ENCODE measurements at places on chromosomes 7 and 10. TPM values are rescaled to one million over a fixed set of nuclear protein-coding genes. Genes with fewer than 3 reads are reported as not detected.

DNA sequence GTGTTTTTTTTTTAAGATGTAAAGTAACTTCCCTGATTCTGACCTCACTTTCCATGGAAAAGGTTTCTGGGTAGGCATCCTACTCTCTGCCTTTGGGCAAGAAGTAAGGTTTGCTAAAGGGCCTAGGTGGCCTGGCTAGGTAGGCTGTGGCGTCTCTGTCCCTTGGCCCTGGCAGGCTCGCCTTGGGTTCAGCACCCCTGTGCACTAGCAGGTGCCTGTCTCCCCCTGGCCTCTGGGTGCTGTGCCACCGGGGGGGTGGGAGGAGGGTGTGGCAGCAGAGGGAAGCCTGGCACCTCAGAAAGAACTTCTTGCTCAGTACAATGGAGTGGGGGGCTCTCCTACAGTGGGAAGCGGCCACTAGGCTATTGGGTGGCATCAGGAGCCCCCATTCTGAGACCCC is 14.0 kb downstream of the TECPR1 start:
- H3K27ac ChIP-seq, result no peak overlapping the region
- H3K4me3 ChIP-seq, result no peak overlapping the region
- peaks cover 33% of the 10 kb centered on the region for H3K36me3 ChIP-seq
- no peak for DNase-seq

GRCh38 chr10:70847659-70848360 is 32.1 kb downstream of the SGPL1 start:
- no peaks in the 10 kb centered on the region for H3K4me1 ChIP-seq
- H3K4me3 ChIP-seq, result no peak overlapping the region
- H3K36me3 ChIP-seq, result peaks cover 15% of the 10 kb centered on the region
- DNase-seq, result no peak
- no peak overlapping the region for H3K27ac ChIP-seq
- no peaks in the 10 kb centered on the region for H3K27me3 ChIP-seq

The UBE2H gene
- 43.8 TPM for total RNA-seq

The CCDC3 gene
- total RNA-seq, result not detected

The GNGT1 gene
- total RNA-seq, result not detected

The AVL9 gene
- 39.1 TPM for total RNA-seq

- no peak overlapping the region for H3K4me3 ChIP-seq
- H3K4me1 ChIP-seq, result no peaks in the 10 kb centered on the region
- DNase-seq, result no peak
These were observed 306.7 kb downstream of the GPR158 start for GRCh38 chr10:25481467-25481866.

The PTPRZ1 gene
- total RNA-seq, result not detected

GRCh38 chr10:88270061-88270808 is 312.9 kb downstream of the RNLS start:
- H3K27me3 ChIP-seq, result no peaks in the 10 kb centered on the region
- peaks cover 57% of the 10 kb centered on the region for H3K4me1 ChIP-seq
- H3K27ac ChIP-seq, result no peak overlapping the region
- no peak for DNase-seq

DNA sequence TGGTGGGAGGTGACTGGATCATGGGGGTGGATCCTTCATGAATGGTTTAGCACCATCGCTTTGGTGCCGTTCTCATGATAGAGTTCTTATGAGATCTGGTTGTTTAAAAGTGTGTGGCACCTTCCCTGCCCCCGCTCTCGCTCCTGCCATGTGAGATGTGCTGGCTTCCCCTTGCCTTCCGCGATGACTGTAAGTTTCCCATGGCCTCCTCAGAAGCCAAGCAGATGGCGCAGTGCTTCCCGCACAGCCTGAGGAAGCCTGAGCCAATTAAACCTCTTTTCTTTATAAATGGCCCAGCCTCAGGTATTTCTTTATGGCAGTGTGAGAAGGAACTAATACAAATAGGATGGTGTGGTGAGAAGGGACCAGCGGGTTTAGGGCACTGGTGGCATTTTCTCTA is 243.3 kb upstream of the CELF2 start:
- no peaks in the 10 kb centered on the region for H3K27me3 ChIP-seq
- H3K4me1 ChIP-seq, result no peaks in the 10 kb centered on the region
- no peak for DNase-seq
- no peak overlapping the region for H3K27ac ChIP-seq
- no peak overlapping the region for H3K4me3 ChIP-seq

The SGCE gene
- 0.55 TPM for total RNA-seq

- no peaks in the 10 kb centered on the region for H3K27me3 ChIP-seq
- no peaks in the 10 kb centered on the region for H3K4me1 ChIP-seq
- DNase-seq, result no peak
- no peak overlapping the region for H3K4me3 ChIP-seq
- H3K27ac ChIP-seq, result no peak overlapping the region
These were observed 305.6 kb upstream of the FZD1 start for GRCh38 chr7:90958647-90959046.

GRCh38 chr7:46285878-46286277 is 364.8 kb upstream of the IGFBP3 start:
- H3K4me3 ChIP-seq, result no peak overlapping the region
- no peaks in the 10 kb centered on the region for H3K27me3 ChIP-seq
- DNase-seq, result no peak
- no peaks in the 10 kb centered on the region for H3K36me3 ChIP-seq

The AKR1C8 gene
- total RNA-seq, result 9.2 TPM

The EPO gene
- not detected for total RNA-seq

The UCN3 gene
- not detected for total RNA-seq

DNA sequence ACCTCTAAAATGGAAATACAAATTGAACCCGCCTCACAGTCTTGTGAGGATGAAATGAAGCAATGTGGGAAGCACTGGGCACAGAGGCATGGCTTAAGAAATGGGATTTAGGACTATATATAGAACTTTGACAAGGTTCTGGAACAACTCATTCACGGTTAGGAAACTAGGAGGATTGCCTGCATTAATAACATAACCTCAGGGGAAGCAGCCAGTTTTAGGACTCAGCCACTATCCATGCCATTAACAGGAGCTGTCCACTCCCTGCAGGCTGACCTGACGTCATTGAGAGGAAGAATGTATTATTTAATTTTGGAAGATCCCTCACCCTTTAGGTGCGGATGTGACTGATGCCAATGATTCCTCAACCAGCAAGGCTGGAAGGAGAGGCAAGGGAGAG is 34.8 kb downstream of the ITGB8 start:
- no peak overlapping the region for H3K4me3 ChIP-seq
- no peaks in the 10 kb centered on the region for H3K36me3 ChIP-seq
- DNase-seq, result no peak
- H3K27ac ChIP-seq, result no peak overlapping the region
- H3K27me3 ChIP-seq, result no peaks in the 10 kb centered on the region
- no peaks in the 10 kb centered on the region for H3K4me1 ChIP-seq

DNA sequence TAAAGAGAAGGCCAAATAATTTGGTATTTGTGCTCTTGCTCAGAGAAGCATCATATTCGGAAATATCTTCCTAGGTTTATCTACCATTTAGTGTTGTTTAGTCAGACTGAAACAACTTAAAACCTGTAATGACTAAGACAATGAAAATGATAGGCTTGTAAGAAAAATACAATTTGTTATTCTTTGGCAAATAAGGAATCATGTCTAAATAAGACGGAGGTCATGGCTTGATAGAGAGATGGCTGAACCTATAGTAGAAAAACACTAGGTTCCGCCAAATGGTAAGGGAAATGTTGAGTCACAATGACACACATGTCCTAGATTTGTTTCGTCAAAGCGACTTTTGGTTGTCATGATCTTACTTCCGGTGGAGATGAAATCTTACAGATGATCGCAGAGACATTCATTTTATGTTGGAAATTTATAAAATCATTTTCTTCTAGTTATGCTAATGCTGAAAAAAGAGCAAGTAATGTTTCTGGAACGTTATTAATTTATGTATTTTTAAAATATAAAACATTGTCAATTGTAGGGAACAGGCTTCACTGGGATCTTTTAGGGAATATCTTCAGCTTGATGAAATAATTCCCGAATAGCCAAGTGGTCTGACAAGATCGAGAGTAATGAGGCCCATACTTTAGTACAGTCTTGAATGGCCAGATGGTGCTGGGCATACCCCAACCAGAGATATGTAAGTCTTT is 1.0 kb downstream of the SRGN start:
- H3K27me3 ChIP-seq, result no peaks in the 10 kb centered on the region
- peak; percentile 79 for DNase-seq
- peak overlapping the region; percentile 89 for H3K4me3 ChIP-seq
- H3K36me3 ChIP-seq, result no peaks in the 10 kb centered on the region

All from CD4-positive, alpha-beta memory T cell (primary cell).